ENCODE measurements at places on chromosomes 6 and 20.

DNA sequence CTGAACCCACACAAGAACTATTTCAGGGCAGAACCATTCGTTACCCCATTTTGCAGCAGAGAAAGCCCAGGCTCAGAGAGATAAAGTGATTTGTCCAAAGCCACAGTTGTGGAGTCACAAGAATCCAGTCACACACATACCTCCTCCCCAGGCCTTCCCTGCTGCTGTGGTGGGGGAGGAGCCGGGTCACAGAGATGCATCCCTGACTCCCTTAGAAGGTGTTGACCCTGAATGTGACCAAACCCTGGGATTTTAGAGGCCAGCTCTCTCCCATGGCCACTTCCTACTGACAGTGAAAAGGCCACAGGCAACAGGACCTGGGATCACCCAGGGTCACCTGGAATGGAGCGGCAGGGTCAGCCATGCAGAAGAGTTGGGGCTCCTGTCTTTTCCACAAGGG, 48.6 kb downstream of the CHMP4B start:
- DNase-seq = no peak

DNA sequence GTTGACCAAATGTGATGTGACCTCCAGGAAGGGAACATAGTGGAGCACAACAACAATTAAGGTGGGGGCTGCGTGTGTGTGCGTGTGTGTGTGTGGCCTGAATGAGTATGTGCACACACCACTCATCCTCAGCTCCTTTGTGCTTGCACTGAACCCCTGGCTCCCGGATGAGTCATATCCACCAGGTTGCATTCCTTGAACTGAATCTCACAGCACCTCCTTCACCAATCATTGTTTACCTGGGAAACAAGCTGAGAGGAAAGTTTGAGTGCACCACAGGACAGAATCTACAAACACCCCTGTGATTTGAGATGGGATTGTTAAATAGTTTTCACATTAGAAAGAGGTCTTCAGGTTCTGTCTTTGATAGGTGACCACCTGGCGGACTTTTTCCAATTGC, 33.7 kb upstream of the GPR6 start:
- DNase-seq = no peak

- DNase-seq = no peak
These were observed 906.8 kb downstream of the GRIK2 start for GRCh38 chr6:102300350-102300749.

DNA sequence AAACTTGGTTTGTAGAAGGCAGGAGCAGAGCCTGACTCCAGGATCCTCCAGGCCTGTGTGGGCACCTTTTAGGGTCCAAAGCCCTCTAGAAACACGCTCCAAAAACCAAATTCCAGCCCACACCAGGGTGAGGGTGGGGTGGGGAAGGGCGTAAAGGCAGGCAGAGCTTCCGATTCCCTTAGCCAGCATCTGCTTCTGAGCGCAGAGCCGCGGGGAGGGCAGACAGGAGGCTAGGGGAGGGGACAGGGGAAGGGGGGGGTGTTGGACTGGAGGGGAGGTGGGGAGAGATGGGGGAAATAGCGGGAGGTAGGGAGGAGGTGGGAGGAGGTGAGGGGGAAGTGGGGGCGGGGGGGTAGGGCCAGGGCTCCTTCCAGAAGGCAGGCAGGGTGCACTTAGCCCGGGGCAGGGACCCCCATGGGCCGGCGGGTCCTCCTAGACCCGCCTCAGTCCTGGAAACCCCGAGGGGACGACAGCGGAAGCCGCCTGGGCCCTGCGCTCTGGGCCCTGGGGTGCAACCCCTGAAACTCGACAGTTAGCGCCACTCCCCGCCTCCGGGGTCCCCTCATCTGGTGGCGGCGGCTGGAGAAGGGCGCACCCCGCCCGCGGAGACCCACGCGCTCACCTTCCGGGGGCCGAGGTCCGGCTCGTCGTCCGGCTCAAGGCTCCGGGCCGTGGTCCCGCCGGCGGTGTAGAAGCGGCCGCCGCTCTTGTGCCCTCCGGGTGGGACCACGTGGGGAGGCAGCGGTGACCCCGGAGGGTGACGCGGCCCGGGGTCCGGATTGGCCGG, 22.0 kb upstream of the FRMD1 start:
- DNase-seq = no peak

GRCh38 chr6:89148016-89148750, 2.3 kb downstream of the PM20D2 start:
- DNase-seq = peak; percentile 58

GRCh38 chr6:13765570-13765969, 48.8 kb downstream of the MCUR1 start:
- DNase-seq = no peak

GRCh38 chr20:41030531-41031242, 2.1 kb downstream of the TOP1 start:
- DNase-seq = peak; percentile 55

GRCh38 chr6:3707024-3707423, 44.5 kb downstream of the PXDC1 start:
- DNase-seq = no peak

- no peak for DNase-seq
These were observed 1.4 kb downstream of the NFS1 start for GRCh38 chr20:35697696-35698297.

DNA sequence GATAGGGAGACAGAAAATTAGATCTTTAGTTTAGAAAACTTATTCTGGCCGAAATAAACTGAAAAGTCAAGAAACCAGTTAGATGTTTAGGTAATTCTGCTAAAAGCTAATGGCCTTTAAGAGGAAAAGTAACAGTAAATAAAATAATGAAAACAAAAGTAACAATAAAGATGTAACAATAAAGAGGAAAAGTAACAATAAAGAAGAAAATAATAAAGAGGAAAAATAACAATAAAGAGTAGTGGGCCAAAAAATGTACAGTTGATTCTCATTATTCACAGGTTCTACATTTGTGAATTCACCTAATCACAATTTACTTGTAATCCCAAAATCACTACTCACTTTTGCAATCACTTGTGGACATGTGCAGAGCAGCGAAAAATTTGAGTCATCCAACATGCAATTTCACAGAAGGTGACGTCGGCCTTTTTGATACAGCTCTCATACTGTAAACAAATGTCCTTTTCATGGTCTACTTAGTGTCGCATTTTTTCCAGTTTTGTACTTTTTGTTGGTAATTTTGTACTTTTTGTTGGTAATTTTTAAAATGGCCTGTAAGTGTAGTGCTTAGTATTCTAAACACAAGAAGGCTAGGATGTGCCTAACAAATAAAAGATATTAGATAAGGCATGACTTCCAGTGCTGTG, 24.0 kb downstream of the HBS1L start:
- peak; percentile 19 for DNase-seq

- DNase-seq = peak; percentile 41
These were observed 12.1 kb downstream of the LGSN start for GRCh38 chr6:63307581-63308246.

DNA sequence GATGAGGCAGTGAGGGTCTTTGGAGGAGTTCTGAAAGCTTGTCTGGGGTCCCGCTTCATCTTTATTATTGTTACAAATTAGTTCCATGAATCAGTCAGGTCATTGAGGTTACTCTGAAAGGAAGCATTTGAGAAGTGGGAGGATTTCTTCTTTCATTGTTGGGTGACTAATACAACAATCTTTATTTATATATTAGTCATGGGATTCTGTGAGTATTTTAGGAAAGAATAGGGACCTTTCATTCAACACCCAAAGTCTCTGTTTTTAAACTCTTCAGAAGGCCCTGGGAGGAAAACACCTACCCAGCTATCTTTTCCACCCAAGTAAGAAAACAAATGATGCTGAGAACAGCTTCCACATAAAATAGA, 98.3 kb downstream of the SOD2 start:
- peak; percentile 76 for DNase-seq

DNA sequence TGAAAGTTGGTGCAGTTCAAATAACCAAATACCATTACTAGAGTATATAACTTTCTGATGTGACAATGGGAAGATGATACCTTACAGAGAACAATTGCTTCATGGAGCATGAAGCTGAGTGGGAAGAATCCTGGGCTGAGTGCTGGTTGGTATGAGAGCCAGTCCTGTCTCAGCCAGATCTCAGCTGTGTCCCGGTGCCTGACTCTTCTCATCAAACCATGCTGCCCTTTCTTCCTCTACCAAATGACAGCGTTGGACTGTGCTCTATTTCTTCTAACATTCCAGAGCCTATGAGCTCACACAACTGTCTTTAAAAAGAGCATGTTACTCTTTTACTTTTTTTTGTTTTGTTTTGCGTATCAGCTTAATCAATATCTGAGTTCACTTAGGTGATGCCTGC, 27.5 kb upstream of the PBOV1 start:
- DNase-seq = no peak

- DNase-seq = no peak
These were observed 114.4 kb downstream of the SULF2 start for GRCh38 chr20:47670913-47671312.

DNA sequence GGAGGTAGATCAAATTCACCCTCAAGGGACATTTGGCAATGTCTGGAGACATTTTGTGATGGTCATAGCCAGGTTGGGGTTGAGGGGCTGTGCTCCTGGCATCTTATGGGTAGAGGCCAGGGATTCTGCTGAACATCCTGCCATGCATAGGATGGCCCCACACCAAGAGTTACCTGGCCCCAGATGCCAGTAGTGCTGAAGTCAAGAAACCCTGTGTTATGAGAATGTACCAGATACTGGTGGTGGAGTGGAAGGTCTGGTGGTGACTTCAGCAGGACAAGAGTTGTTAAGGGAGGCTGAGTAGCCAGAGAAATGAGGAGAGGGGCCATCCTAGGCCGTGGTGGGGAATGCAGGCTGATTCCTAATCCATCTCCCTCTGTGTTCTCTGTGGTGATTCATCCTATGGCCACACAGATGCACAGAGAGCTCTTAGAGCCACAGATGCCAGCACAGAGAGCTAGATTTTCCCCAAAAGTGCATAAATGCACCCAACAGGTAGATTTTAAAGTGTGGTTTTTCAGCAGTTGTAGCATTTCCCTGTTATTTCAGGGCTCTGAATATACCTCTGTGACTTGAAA, 43.6 kb downstream of the CDYL start:
- DNase-seq = peak; percentile 39

GRCh38 chr6:143405373-143406154, 44.9 kb downstream of the ADAT2 start:
- DNase-seq = peak; percentile 81

- no peak for DNase-seq
These were observed 13.9 kb downstream of the JAG1 start for GRCh38 chr20:10659651-10660601.

DNA sequence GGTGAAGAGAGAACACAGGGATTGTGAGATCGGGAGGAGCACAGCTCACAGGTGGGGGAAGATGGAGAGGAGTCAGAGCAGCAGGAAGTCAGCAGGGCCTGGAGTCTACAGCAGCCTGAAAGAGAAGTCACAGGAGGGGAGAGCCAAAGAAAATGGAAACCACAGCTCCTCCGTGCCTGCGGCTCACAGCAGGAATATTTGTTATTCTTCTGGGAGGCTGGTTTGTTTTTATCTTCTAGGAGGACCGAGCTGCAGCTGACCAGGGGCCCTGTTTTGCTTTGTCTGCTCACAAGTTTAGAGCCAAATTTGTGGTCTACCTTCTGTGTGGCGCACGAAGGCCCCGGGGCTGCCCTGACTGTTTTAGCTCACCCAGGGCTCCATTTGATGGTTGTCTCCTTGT, 81.8 kb downstream of the CLIC5 start:
- DNase-seq = no peak

GRCh38 chr6:11364971-11365397, 132.5 kb upstream of the NEDD9 start:
- no peak for DNase-seq

GRCh38 chr6:1962201-1962600, 283.2 kb downstream of the GMDS start:
- peak; percentile 7 for DNase-seq

- no peak for DNase-seq
These were observed 566.4 kb upstream of the MMS22L start for GRCh38 chr6:97849390-97849789.

DNA sequence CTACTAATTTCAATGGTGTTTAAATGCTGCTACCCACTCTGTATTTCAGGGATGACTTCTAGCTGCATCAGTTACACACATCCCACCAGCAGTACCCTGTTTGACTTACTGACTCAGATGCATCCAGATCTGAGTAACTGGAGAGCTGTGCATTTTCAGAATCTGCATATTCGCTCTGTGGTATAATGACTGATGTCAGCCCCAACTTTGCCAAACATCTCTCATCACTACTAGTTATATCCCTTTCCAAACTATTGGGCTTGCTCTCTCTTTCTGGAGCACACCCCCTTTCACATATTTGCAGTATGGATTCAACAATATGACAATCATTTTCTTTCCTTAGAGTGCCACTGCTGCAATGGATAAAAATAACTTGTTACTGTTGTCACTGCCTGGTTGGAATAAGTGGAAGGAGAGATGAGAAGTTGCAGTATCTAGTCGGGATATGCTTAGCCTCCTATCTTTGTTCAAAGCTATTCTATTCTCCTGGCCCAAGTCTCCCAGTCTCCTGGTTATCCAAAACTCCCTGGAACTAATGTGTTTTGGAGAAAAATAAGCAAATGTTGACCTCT, 3.3 kb upstream of the RSPO3 start:
- DNase-seq = no peak

DNA sequence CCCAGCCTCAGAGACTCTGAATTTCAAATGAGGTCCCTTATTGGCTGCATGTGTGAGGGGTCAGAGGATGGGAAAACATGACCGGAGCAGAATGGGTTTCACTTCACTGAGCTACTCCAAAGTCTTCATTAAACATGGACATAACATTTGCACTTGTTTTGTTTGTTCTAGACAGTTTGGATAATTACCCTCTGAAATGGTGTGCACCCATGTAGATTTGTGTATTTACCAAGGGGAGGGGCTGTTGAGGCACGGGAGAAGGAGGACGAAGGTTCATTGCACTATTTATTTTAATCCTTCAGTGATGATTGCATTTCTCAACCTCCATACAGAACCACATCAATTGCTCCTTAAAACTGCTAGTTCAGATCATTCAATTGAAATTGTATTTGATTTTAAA, 364.2 kb downstream of the TFAP2B start:
- no peak for DNase-seq

DNA sequence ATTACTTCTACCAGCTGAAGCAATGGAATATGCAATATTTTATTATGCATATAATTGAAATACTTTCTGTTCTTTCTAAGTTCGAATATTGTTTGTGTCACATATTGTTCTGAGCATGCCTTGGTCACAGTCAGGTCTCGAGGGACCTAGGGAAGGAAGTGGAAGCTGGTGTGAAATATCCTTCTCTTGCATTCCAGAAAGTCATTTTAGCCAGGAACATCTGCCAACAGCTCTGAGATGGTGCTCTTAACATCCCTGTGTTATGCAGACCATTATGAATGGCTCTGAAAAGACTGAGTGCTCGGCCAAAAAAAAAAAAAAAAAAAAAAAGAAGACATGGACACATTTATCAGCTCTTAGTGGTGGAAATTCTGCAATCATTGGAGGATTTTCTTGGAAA, 132.7 kb upstream of the JAG1 start:
- DNase-seq = no peak

- peak; percentile 39 for DNase-seq
These were observed 23.2 kb downstream of the TRERF1 start for GRCh38 chr6:42428326-42429041.

DNA sequence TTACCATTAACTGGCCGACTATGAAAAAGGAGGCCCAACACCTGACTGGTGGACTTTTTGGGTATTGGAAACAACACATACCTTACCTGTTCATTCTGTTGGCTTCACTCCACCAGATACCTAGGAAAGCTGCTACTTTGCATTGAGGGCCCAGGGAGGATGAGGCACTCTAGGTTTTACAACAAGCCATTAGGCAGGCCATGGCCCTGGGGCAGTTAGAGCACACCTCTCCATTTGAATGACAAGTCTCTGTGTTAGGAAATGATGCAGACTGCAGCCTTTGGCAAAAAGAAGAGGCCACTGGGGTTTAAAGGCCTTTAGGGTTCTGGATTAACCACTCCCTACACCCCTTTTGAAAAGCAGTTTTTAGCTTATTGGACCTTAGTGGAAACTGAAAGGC, 144.3 kb downstream of the OR2B2 start:
- DNase-seq = no peak

GRCh38 chr6:137775227-137775626, 91.8 kb upstream of the TNFAIP3 start:
- DNase-seq = no peak
